ENCODE measurements at places on chromosomes 3 and 15. TPM values are rescaled to one million over a fixed set of nuclear protein-coding genes. Genes with fewer than 3 reads are reported as not detected.

GRCh38 chr3:101518421-101518871 is 5.4 kb upstream of the SENP7 start:
- DNase-seq: no peak

- DNase-seq: no peak
Measured at GRCh38 chr3:119977353-119977752, 116.9 kb downstream of the GSK3B start.

DNA sequence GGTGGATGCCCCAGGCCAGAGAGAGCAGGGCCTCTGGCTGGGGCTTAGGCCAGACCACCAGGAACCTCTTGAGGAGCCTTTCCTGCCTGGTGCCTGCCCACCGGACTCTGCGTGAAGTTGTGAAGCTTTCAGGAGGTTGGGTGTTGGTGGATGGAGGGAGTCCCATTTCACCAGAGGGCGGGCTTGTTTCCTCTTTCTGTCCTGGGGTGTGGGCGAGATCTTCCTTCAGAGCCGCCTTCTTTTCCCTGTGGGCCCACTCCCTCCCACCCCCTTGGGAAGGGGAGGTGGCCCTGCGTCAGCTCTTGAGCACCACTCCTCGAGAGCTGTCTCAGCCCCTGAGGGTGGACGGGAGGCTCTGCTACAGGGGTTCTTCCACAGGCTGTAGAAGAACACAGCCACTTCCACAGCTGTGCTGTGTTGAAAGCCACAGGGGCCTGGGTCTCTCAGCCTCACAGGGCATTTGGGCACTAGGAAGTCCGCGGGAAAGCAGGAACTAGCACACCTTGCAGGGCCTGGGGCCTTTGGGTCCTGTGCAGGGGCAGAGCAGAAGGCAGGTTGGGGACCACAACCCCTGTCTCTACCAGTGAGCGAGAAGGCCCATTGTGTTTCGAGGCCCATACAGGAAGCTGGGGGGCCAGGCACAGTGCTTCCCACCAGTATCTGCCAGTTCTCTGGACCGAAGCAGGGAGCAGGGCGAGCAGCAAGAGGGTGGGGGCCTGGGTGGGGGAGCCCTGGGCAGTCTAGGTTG is 2.1 kb downstream of the AMIGO3 start:
- peak; percentile 60 for DNase-seq

GRCh38 chr3:57864853-57865252 is 108.7 kb downstream of the SLMAP start:
- no peak for DNase-seq

- DNase-seq: no peak
Measured at GRCh38 chr3:10195366-10196089, 30.8 kb downstream of the IRAK2 start.

The MYEF2 gene
- total RNA-seq: 21.3 TPM

The IGDCC3 gene
- not detected for total RNA-seq

DNA sequence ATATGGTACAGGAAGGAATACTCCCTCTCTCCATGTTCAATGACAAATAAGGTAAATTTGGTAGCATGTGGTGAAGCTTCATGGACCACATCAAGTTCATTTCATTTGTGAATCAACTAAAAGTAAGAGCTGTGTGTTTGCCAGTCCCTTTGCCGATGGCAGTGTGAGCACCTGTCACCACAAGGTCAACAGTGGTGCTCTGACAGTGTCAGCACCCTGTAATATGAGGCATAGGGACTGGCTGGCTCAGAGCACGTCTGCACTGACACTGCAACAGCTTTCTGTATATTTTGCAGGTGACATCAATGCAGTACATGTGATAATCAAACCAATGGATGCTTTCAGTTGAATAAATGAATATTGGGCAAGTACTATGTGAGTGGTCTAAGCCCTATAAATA is 852.4 kb downstream of the TUSC7 start:
- no peak for DNase-seq

DNA sequence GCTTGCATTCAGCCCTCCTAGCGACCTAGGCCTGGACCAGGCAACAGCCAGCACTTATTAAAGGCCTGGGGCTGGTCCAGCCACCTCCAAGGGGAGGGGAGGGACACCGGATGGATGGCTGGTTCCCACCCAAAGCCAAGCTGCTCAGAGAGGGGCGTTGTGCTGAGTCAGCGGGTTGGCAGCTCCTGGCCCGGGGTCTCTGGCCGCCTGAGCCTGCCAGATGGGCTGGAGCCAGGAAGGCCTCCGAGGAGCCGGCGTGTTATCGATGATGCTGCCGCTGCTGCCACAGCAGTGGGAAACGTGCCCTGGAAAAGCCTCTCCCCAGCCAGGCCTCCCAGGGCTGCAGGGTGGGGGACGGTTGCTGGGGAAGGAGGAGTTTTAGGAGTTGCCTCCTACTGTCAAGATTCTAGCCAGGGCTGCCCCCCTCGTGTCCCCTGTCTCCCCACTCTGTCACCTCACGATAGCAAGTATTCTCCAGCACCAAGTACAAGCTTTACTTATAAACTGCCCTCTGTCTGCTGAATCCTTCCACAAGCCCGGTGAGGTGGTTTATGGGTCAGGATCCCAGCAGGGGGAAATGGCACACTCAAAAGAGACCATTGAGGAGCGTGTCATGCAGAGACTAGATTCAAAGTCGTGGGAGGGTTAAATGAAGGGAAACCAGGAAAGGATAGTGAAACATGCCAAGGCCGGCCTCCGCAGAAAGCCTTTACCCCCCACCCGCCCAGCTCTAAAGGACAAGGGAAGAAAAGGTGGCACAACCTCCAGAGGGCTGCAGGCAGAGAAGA is 43.2 kb upstream of the TSEN2 start:
- no peak for DNase-seq

DNA sequence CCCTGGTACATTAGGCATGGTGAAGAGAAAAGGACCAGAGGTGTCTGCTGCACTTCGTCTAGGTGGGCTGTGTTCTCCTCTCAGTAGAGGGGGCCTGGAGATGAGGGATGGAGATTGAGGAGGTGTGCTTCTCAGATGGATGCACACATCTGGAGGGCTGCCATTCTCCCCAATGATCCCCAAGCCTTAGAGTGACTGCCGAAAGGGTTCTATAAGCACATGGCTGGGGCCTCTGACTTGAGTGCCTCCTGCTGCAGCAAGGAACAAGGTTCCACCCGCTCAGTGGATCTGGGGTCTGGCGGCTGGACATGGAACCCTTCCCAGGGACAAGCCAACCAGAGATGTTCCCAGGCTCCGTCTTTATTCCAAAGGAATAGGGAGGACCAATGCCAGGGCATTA is 66.8 kb downstream of the CPN2 start:
- DNase-seq: peak; percentile 31

The LRRC31 gene
- 1.7 TPM for total RNA-seq

DNA sequence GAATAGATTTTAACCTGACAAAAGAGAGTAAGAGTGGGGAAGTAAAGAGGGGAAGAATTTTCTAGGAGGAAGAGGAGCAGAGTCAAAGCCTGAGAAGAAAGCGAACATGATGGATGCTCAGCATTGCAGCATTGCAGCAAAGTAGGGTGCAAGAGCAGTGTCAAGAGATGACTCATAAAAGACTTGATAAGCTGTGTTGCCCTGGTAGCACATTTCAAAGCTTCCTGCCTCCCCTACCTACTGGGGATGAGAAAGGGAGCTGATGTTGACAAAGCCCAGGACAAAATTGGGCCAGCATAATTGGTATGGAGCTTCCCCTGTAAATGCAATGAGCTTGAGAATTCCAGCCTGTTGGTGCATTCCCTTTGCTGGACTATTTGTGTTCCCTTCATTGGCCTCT is 121.6 kb upstream of the ST8SIA2 start:
- no peak for DNase-seq

DNA sequence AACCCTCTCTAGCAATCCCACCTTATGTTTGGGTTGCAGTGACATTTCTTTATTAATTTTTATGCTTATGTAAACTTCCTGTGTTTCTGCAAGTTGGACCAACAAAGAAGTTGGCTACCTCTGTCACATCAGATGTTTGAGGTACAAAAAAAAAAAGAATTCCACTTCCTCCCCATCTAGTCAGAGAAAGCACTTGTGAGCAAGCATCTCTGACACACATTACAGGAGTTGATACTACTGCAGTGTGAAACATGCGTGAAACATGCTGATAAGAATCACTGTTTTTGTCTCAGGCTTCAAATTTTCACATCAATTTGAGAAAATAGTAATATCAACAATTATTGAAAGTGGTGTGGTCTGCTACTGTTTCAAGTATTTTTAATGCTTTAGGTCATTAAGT is 1.3 kb downstream of the SCAANT1 start:
- DNase-seq: no peak

The GOLGA6D gene
- total RNA-seq: not detected

DNA sequence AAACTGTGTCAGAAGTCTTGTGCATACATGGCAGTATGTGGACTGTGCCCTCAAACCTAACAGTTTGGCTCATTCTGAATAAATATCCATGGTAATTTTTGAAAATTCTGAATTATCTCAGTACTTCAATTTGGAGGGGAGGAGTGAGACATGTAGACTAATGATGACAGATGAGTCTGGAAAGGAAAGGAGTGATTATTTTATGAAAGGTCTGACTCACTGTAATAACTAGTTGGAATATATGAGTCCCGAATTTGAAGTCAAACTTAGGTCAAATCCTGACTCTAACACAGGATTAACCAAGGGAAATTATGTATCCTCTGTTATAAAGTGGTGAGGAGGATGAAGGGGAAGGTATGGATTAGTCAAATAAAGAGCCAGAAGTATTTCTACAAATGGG is 38.6 kb downstream of the SUCNR1 start:
- DNase-seq: no peak

The ZIC1 gene
- not detected for total RNA-seq

The PLA2G4F gene
- 104 TPM for total RNA-seq

DNA sequence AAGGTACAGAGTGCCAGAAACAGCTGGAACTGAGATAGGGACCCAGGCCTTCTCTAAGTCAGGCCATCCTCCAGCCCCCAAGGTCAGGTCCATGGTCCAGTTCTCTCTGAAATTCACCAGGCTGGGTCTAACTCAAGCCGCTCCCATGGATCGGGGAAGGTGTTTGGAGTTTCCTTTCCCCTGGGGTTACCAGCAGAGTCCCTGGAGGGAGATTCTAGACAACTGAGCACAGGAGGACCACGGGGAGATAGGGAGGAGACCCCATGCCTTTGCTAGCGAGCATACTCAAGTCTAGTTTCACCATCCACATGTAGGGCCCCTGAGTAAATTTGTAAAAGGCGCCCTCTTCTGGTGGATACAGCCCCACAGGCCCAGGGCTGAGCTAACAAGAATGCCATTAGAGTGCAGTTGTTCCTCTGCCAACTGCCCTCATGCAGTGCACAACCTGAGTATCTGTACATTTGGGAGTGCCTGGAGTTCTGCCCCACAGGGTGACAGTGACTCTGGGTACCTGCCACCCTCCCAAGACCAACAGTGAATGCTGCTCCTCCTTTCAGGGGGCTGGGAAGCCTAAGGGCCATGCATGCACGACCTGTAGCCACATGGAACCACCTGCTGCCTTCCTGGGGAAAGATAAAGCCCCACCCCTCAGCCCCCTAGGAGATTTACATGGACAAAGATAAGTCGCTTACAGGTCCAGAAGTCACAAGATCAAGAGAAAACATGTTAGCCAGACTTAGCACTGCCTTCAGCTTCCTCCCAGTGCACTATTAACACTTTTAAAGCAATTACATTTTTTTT is 89.0 kb downstream of the IQSEC1 start:
- DNase-seq: no peak

The PRR23C gene
- not detected for total RNA-seq

DNA sequence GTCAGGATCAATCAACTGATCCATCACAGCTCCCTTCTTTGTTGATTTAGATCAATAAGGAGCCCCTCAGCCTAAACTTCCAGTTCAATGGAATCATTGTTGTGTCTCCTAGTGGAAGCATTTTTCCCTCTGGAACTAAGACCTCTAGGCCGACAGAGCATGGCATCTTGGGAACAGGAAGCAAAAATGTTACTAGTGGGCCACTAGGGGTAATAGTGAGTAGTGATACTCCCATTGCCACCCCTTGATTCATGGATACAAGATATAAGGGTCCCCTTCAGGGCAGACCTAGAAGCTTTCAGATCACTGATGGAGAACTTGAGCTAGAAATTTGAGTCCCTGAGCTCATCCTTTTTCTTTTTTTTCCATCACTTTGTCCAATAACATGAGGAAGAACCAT is 40.4 kb upstream of the AZI2 start:
- no peak for DNase-seq

GRCh38 chr3:43879166-43879565 is 188.4 kb downstream of the ABHD5 start:
- no peak for DNase-seq

The TMEM202 gene
- not detected for total RNA-seq

- no peak for DNase-seq
Measured at GRCh38 chr15:38049891-38050290, 115.5 kb downstream of the TMCO5A start.

- DNase-seq: no peak
Measured at GRCh38 chr3:72889310-72890165, 1.7 kb downstream of the GXYLT2 start.

DNA sequence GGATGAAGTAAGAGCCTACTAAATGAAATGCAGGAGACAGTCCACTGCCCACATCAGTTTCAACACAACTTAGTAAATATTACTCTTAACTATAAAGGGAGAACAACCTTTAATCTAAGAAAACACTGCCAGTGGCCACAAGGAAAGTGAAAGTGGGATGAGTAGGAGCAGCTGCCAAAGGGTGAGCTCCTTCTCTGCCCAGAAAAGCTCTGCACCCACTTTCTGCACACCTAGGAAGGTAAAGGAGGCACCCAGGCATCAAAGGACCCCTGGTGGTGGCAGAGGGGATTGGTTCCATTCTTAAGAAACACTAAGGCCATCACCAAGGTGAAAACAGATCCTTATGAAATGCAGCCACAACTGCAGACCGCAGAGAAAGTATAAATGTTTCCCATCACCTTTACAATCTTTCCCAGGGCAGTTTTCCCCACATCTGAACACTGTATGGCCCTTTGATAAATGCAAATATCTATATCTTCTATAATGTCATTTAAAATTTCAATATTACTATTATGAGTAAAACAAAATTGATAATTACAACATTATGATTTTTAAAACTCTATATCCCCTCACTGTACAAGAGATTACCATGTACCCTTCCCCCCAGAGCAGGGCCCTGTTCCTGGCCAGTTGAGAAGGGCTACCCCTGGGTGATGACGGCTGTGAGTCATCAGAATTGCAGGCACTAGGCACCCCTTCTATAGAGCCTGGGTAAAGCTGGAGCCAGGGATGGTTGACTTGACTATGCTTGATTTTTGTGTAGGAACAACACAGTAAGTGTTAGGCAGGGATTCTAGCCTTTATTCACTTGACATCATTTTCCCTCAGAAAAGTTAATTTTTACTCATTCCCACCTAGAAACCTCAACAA is 92.0 kb downstream of the SNRK start:
- DNase-seq: no peak

- no peak for DNase-seq
Measured at GRCh38 chr3:63344661-63345060, 66.6 kb downstream of the SYNPR start.

The SERPINI2 gene
- not detected for total RNA-seq

- DNase-seq: peak; percentile 17
Measured at GRCh38 chr15:100001405-100001804, 268.2 kb upstream of the LYSMD4 start.

The PLXND1 gene
- total RNA-seq: 284 TPM

- no peak for DNase-seq
Measured at GRCh38 chr15:73957785-73958184, 31.5 kb downstream of the LOXL1 start.

- no peak for DNase-seq
Measured at GRCh38 chr15:94282269-94283250, 51.2 kb downstream of the MCTP2 start.

Measured in upper lobe of right lung (tissue), 1 donor.